T-helper 17 cell (primary cell): ENCODE measurements at places on chromosomes 3 and 15. TPM values are rescaled to one million over a fixed set of nuclear protein-coding genes. Genes with fewer than 3 reads are reported as not detected.

DNA sequence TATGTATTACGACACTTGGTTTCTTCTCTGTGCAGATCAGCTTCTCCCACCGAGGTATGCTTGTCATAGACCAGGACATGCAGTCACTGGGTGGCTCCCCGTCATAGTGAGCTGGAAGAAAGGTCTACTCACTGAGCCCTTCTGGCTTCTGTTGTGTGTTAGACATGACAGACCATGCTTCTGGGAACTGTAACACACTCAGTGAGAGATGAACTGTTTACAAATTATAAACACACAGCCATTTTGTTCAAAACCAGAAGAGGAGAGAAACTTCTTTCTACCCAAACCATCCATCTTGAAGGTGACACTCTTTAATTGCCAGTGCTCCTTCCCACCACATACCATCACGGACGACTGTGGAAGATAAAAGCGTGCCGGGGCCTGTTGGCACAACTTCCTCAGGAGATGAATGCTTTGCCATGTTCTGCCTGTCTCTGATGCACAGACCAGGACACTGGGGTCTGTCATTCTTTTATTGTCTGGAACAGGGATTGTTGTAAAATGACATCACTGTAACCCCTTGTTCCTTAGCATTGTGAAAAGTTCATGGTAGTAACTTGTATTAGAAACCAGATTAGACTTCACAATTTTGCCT lies 214.3 kb downstream of the MCTP2 start:
- DNase-seq: no peak

DNA sequence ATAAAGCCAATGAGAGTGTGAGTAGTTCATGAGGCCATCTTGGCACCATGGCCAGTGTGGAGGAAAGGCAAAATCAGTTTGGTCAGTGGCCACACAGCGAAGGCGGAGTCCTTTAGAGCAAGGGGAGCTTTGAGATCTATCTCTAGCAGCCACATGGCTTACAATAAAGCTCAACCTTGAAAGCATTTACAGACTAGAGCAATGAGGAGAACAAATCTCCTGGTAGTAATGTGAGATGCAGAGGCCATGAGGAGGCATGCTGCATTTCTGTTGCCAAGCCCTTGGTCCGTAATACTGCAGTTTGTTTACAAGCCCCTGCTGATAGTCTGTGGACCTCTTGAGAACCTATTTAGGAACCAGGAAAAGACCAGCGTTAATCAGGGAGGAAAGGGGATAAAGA lies 381.5 kb upstream of the C2CD4B start:
- DNase-seq: no peak

DNA sequence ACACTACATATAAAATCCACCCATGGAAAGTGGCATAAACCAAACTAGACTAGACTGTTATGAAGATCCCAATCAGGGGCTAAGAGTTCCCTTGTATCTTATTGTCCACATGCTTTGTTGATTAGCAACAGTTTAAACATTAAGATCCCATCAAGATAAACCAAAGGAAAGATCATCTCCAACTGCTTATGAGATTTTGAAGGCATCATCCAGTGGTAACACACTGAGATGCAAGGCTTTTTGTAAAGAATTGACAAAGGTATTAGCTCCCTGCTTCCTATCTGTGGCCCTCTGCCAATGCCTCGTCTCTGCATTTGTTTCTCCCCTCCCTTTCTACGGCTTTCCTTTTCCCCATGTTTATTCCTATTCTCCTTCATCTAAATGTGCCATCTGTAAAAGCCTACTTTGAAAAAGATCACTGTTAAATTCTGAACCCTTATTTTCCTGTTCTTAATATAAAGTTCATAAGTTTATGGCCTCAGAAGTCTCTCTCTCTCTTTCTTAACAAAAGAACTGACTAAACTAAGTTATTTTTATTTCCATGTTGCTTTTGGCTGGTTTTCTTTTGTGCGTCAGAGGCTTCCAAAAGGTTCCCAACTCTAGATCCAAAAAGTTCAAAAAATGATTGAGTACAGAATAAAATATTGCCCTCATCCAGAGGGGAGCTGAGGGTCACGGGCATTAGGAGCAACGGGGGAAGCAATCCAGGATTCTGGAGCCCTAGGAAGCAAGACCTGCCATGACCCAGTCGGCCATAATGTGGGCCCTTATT lies 5.5 kb downstream of the PLD1 start:
- DNase-seq: no peak

Gene GHSR
- not detected for total RNA-seq

GRCh38 chr15:29522373-29523276 lies 253.0 kb upstream of the NSMCE3 start:
- DNase-seq: no peak

Gene SAMMSON
- not detected for total RNA-seq
